ENCODE measurements at places on chromosomes 1 and 21. TPM values are rescaled to one million over a fixed set of nuclear protein-coding genes. Genes with fewer than 3 reads are reported as not detected.

Gene SLFNL1
- not detected for total RNA-seq

Gene CAMK2N1
- 2.8 TPM for total RNA-seq

Gene PEF1
- 67.9 TPM for total RNA-seq

Gene SPATA45
- total RNA-seq = not detected

Gene ARHGAP30
- 149 TPM for total RNA-seq

Gene CRYBG2
- total RNA-seq = 1.3 TPM

Gene RPS8
- 2,465 TPM for total RNA-seq

Gene NEGR1
- total RNA-seq = not detected

Gene EPHA10
- not detected for total RNA-seq

Gene C1orf174
- 49.7 TPM for total RNA-seq

Gene FAM110D
- not detected for total RNA-seq

Gene VSIG8
- total RNA-seq = not detected

Gene OR2G6
- total RNA-seq = not detected

Gene CYP4A22
- total RNA-seq = not detected

Gene YOD1
- total RNA-seq = 10.6 TPM

Gene RUNX1
- total RNA-seq = 41.5 TPM

All from CD8-positive, alpha-beta memory T cell (primary cell).